ENCODE measurements at places on chromosomes 7 and 10. TPM values are rescaled to one million over a fixed set of nuclear protein-coding genes. Genes with fewer than 3 reads are reported as not detected.

GRCh38 chr7:81460250-81461045, 309.4 kb downstream of the HGF start:
- no peaks in the 10 kb centered on the region for H3K4me1 ChIP-seq
- no peak overlapping the region for H3K4me3 ChIP-seq

GRCh38 chr7:113314594-113314993, 196.2 kb upstream of the SMIM30 start:
- H3K27ac ChIP-seq, result no peak overlapping the region
- DNase-seq, result no peak
- no peaks in the 10 kb centered on the region for H3K27me3 ChIP-seq
- no peak overlapping the region for H3K4me3 ChIP-seq
- no peaks in the 10 kb centered on the region for H3K36me3 ChIP-seq

GIMAP8 gene
- 0.15 TPM for total RNA-seq

TMED4 gene
- total RNA-seq, result 67.3 TPM

GRCh38 chr10:72340510-72341261, 14.0 kb downstream of the DNAJB12 start:
- no peak for DNase-seq
- H3K27ac ChIP-seq, result no peak overlapping the region
- peaks cover 13% of the 10 kb centered on the region for H3K36me3 ChIP-seq
- H3K4me3 ChIP-seq, result no peak overlapping the region
- no peaks in the 10 kb centered on the region for H3K27me3 ChIP-seq

DNA sequence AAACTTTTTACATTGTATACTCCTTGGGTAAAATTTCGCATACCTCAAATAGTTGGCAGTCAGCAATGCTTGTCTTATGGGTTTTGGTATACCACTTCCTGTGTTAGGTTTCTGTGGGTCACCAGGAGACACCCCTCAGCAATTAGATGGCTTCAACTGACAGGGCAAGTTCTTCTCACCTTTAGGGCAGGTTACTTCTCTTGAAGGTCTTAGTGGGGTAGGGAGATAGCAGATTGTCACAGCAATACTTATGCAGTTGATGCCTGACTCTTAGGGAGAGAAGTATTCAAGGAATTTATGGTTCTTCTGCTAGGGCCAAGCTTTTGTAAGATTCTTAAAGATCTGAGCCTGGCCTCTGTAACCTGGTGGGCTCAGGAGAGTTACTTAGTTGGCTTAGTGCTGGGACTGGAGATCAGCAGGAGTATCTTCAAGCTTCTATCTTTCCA, 42.9 kb downstream of the MKLN1 start:
- no peak overlapping the region for H3K4me3 ChIP-seq
- H3K27ac ChIP-seq, result no peak overlapping the region
- no peak for DNase-seq
- H3K36me3 ChIP-seq, result no peaks in the 10 kb centered on the region

NME8 gene
- total RNA-seq, result not detected

- no peak overlapping the region for H3K27ac ChIP-seq
- no peaks in the 10 kb centered on the region for H3K36me3 ChIP-seq
- no peak for DNase-seq
- no peak overlapping the region for H3K4me3 ChIP-seq
- H3K27me3 ChIP-seq, result no peaks in the 10 kb centered on the region
- no peaks in the 10 kb centered on the region for H3K4me1 ChIP-seq
Measured at GRCh38 chr10:69344591-69345252, 66.4 kb downstream of the HK1 start.

AKR1C8 gene
- not detected for total RNA-seq

GRCh38 chr10:119630300-119630699, 20.9 kb upstream of the BAG3 start:
- no peaks in the 10 kb centered on the region for H3K27me3 ChIP-seq
- no peak overlapping the region for H3K4me3 ChIP-seq
- no peak overlapping the region for H3K27ac ChIP-seq
- no peaks in the 10 kb centered on the region for H3K36me3 ChIP-seq
